Activated T-cell treated with anti-CD3 and anti-CD28 coated beads, Interleukin-2, amount 50 U/mL, for 4 hours (primary cell): ENCODE measurements at places on chromosomes 2 and 18.

DNA sequence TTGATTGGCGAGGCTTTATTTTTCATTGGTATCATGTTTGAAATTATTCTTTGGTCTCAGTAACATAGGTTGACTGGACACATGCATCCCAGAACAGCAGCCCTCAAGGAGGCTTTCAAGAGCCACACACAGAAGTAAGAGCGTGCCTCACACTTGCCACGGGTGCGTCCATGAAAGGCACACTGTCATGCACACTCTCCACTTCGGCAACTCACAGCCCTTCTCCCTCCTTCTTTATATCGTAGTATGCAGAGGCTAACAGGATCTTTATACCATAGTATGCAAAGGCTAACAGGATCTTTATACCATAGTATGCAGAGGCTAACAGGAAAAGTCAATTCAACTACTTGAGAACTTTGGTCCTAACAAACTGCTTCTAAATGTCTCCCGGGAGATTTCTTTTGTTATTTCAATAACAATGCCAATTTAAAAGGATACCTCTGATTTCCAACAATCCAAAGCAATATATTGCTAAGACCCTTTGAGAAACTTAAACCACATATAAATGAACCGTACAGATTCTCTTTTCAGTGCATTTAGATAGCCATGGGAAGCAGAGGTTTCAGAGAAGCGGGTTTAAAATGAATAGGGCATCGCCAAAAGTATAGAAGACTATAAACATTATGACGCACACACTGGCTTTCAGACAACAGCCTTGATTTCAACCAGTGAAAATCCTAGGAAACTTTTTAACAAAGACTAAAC, 26.5 kb upstream of the ZNF516 start:
- no peak for DNase-seq

- no peak for DNase-seq
Observed at GRCh38 chr18:48836806-48837615, 113.8 kb downstream of the SMAD7 start.

- no peak for DNase-seq
Observed at GRCh38 chr2:237383991-237384671, 29.8 kb downstream of the COL6A3 start.

GRCh38 chr18:50819027-50819727, 639 bp downstream of the MRO start:
- DNase-seq = no peak

DNA sequence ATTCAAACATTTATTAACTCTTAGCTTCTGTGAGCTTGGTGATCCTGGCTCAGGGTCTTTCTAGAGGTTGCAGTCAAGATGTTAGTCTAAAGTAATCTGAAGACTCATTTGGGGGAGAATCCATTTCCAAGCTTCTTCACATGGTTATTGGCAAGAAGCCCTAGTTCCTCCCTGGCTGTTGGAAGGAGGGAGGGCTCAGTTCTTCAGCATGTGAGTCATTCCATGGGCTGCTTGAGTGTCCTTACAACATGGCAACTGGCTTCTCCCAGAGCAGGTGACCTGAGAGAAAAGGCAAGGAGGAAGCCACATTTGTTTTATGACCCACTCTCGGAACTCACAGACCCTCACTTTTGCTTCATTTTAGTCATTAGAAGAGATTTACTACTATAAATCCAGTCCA, 10.6 kb upstream of the C2orf74 start:
- DNase-seq = no peak

GRCh38 chr2:168784993-168785392, 17.4 kb upstream of the NOSTRIN start:
- no peak for DNase-seq

GRCh38 chr18:11578799-11579198, 30.6 kb upstream of the SLC35G4 start:
- no peak for DNase-seq
